ENCODE measurements at places on chromosomes 7 and 10. TPM values are rescaled to one million over a fixed set of nuclear protein-coding genes. Genes with fewer than 3 reads are reported as not detected.

GRCh38 chr7:111261496-111261895 lies 170.6 kb downstream of the LRRN3 start:
- no peak for DNase-seq
- H3K36me3 ChIP-seq: no peaks in the 10 kb centered on the region
- no peak overlapping the region for H3K27ac ChIP-seq
- H3K4me3 ChIP-seq: no peak overlapping the region

DNA sequence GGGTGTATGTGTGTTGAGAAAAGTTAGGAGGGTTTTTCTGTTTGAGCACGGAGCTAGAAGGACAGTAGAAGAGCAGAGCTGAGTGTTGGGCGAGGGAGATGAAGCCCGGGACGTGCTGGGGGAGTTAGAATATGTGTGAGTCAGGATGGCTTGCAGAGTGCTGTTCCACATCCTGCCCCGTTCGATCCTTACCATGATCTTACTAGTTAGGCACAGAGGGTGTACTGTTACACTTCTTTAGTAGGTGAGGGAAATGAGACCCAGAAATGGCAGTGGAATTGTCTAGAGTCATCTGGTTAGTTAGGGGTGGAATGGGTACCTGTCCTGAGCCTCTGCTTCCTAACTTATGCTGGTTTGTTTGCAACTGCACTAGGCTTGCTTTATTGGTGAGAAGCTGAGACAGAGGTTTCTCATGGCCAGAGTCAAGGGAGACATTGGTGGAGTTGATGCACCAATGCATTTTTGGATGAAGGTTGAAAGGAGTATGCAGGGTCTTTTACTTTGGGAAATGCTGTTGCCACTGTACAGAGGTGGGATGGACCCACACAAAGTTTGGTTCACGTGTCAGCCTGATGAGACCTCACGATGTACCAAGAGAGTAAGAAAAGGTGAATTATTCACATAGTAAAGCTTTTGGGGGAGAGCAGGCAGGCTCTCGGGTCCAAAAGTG lies 42.4 kb downstream of the CCNY start:
- DNase-seq: no peak
- no peaks in the 10 kb centered on the region for H3K36me3 ChIP-seq
- no peak overlapping the region for H3K4me3 ChIP-seq
- H3K27ac ChIP-seq: peak overlapping the region; percentile 58

- no peaks in the 10 kb centered on the region for H3K36me3 ChIP-seq
- no peak for DNase-seq
- H3K4me1 ChIP-seq: no peaks in the 10 kb centered on the region
- no peak overlapping the region for H3K27ac ChIP-seq
- H3K27me3 ChIP-seq: no peaks in the 10 kb centered on the region
- no peak overlapping the region for H3K4me3 ChIP-seq
Measured at GRCh38 chr7:81162234-81162633, 243.4 kb upstream of the SEMA3C start.

Gene TDRD1
- total RNA-seq: not detected

Gene SPDYE5
- total RNA-seq: not detected

Gene EPHB4
- 72.4 TPM for total RNA-seq

DNA sequence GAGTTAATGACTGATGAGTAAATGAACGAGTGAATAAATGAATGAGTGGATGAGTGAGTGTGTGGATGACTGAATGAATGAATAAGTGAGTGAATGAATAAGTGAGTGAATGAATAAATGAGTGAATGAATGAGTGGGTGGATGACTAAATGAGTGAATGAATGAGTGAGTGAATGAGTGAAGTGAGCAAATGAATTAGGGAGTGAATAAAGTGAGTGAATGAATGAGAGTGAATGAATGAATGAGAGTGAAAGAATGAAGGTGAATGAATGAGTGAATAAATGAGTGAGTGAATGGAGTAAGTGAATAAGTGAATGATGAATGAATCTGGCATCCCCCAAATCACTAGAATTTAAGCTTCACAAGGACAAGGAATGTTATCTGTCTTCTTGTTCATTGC lies 1253.0 kb downstream of the TYW1 start:
- H3K27me3 ChIP-seq: no peaks in the 10 kb centered on the region
- H3K4me1 ChIP-seq: no peaks in the 10 kb centered on the region
- no peak overlapping the region for H3K4me3 ChIP-seq

- no peaks in the 10 kb centered on the region for H3K36me3 ChIP-seq
- DNase-seq: no peak
- H3K27ac ChIP-seq: no peak overlapping the region
- H3K27me3 ChIP-seq: no peaks in the 10 kb centered on the region
- no peak overlapping the region for H3K4me3 ChIP-seq
- no peaks in the 10 kb centered on the region for H3K4me1 ChIP-seq
Measured at GRCh38 chr10:31103112-31103511, 71.4 kb upstream of the ZNF438 start.

DNA sequence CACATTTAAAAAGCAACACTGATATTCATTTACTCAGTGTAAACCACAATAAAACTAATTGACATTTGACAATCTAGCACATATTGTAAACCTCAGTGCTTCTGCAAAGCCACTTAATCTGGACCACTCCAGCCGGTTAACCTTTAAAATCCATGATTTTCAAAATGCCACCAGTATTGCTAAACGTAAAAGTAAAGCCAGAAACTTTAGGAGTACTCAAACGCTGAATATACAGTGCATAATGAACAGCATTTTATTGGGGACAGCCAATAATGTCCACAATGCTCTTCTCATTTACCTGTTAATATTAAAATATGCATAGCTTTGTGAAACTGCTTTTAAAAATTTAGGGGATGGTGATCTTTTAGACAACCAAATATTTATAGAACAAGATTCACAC lies 10.8 kb downstream of the HNRNPA2B1 start:
- H3K27ac ChIP-seq: no peak overlapping the region
- H3K4me1 ChIP-seq: peaks cover 29% of the 10 kb centered on the region
- DNase-seq: no peak
- no peaks in the 10 kb centered on the region for H3K36me3 ChIP-seq
- no peak overlapping the region for H3K4me3 ChIP-seq

GRCh38 chr7:41870461-41871138 lies 167.7 kb upstream of the INHBA start:
- H3K4me1 ChIP-seq: peaks cover 7% of the 10 kb centered on the region
- H3K27ac ChIP-seq: no peak overlapping the region
- H3K36me3 ChIP-seq: no peaks in the 10 kb centered on the region
- no peak for DNase-seq
- no peaks in the 10 kb centered on the region for H3K27me3 ChIP-seq
- no peak overlapping the region for H3K4me3 ChIP-seq

DNA sequence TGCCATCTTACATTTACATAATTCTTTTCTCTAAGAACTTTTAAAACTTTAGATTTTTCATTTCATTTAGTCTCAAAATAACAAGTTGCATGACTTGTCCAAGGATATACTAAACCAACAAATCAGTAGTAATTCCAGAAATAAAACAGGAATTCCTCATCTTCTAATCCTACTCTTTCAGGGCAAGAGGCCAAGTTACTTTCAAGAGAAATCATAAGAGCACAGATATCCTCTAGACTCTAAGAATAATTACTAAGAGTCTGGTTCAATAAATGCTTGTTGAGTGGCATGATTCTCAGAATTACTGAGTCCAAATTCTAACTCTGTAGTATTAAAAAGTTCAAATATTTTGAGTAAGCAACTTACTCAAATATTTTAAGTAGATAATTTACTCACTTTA lies 12.9 kb downstream of the PDZD8 start:
- no peak overlapping the region for H3K4me3 ChIP-seq
- H3K27ac ChIP-seq: no peak overlapping the region

Gene AIFM2
- 10.6 TPM for total RNA-seq

GRCh38 chr10:59372543-59372942 lies 10.2 kb upstream of the FAM13C start:
- H3K4me1 ChIP-seq: no peaks in the 10 kb centered on the region
- no peak overlapping the region for H3K27ac ChIP-seq
- no peaks in the 10 kb centered on the region for H3K27me3 ChIP-seq
- DNase-seq: no peak
- no peaks in the 10 kb centered on the region for H3K36me3 ChIP-seq

DNA sequence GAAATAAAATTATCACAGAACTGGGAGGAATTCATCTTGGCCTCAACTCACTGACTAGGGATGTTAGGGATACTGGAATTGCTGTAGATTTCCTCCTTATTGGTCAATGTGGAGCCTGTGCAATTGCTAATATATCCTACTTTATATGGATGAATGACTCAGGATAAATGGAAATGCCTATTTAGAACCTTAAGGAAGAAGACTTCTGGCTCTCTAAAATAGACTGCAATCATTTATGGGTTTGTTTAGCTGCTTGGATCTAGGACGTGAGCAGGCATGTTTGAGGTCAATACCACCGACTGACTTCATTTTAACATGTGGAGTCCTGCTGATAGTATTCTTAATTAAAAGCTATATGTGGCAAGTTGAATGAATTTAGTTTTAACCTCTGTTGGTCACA lies 1040.1 kb upstream of the LRRN3 start:
- H3K27me3 ChIP-seq: no peaks in the 10 kb centered on the region
- H3K4me3 ChIP-seq: no peak overlapping the region
- H3K4me1 ChIP-seq: no peaks in the 10 kb centered on the region
- no peak overlapping the region for H3K27ac ChIP-seq
- DNase-seq: no peak

Data from vagina (tissue), 2 donors.